NCI-H2171 treated with DMSO at 0.1 percent for 48 hours (cell line): ENCODE measurements at places on chromosomes 11 and 22.

DNA sequence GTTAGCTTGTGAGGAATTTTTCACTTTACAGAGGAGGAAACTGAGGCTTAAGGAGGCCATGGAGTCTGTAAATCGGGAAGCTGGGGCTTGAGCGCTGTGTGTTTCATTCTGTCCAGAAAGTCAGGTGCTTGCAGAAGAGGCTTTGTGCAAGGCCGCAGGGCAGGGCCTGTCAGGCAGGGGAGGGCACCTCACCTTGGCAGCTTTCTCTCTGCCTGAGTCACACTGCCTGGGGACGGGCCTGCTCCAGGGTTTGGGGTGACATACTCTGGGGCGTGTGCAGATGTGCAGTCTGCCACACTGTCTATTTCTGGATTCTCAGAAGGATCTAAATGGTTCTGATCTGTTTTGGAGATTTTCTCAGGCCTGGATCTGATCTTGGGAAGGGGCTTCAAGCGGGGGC is 8.4 kb downstream of the INCENP start:
- DNase-seq = no peak

DNA sequence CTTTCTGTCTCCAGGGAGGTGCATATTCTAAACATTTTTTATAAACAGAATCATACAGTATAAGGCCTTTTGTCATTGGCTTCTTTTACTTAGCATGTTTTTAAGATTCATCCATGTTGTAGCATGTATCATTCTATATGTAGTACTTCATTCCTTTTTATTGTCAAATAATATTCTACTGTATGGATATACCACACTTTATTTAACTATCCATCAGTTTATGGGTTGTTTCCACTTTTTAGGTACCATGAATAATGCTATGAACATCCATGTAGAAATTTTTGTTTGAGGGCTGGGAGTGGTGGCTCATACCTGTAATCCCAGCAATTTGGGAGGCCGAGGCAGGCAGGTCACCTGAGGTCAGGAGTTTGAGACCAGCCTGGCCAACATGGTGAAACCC is 73.1 kb downstream of the PHF21A start:
- no peak for DNase-seq

DNA sequence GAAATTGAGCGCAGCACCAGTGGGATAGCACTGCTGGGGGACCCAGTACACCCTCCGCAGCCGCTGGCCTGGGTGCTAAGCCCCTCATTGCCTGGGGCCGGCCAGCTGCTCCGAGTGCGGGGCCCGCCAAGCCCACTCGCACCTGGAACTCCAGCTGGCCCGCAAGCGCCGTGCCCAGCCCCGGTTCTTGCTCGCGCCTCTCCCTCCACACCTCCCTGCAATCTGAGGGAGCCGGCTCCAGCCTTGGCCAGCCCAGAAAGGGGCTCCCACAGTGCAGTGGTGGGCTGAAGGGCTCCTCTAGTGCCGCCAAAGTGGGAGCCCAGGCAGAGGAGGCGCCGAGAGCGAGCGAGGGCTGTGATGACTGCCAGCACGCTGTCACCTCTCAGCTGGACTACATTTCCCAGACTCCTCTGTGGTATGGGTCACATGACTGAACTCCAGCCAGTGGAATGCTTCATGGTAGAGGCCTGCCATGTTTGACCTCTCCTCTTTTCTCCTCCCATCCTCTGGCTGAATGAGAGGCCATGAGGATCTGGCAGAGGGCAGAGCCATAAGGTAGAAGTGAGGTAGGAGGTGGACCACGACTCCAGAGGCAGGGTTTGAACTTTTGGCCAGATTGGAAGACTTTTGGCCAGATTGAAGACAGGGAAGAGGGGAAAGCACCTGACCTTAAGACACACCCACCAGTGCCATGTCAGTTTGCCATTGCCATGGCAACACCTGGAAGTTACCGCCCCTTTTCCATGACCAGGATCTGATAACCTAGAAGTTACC is 6.2 kb downstream of the MRGPRD start:
- DNase-seq = peak; percentile 83

- DNase-seq = peak; percentile 1
These were observed 84.4 kb downstream of the MED15 start for GRCh38 chr22:20591660-20592310.

GRCh38 chr11:2990617-2991451 is 1.3 kb downstream of the NAP1L4 start:
- no peak for DNase-seq

DNA sequence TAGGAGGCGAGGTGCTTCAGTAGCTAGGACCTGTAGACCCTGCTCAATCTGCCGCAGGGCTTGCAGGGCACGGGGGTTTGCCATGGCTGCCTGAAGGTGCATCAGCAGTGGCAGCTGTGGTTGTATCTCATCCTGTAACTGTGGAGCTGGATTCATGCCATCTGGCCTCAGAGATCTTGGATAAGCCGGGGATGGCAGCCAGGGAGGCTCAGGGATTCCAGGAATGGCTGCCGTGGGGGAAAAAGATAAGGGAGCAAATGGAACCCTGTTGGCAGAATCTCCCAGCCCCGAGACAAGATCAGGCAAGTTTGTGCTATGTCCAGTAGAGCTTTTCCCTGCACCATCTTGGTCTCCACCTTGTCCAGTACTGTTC is 1.8 kb downstream of the UBQLN3 start:
- DNase-seq = no peak

- DNase-seq = no peak
These were observed 374.4 kb downstream of the NTM start for GRCh38 chr11:131744847-131745246.

GRCh38 chr22:27262361-27262760 is 539.2 kb downstream of the MN1 start:
- DNase-seq = no peak

DNA sequence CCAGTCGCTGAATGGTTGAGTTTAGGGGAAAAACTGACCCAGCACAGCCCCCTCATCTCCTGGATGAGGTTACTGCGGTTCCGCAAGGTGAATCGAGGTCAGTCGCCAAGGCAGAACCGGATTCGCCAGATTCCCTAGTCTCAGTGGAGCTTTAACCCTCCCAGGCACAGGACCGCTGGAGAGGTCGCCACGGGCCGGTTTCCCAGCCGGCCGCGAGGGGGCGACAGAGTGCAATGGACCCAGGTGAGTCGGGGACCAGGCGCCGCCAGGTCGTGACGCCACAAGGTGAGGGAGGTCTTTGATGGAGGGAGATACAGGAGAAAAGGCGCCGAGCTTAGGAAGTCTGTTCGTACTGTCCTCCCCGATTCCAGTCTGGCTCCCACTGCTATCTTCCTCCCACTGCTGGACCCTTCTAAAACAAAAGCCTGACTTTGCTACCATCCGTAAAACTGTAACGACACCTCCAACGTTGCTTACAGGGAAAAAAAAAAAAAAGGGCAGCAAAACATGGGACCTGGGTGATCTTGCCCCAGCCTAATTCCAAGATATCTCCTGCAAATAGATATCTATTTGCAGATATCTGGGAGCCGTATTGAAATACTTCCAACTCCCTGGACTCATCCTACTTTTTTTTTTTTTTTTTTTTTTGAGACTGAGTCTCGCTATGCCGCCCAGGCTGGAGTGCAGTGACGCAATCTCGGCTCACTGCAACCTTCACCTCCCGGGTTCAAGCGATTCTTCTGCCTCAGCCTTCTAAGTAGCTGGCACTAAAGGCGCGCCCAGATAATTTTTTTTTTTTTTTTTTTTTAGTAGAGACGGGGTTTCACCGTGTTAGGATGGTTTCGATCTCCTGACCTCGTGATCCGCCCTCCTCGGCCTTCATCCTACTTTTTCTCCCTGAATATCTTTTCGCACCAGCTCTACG is 1.4 kb upstream of the GGA1 start:
- peak; percentile 92 for DNase-seq

DNA sequence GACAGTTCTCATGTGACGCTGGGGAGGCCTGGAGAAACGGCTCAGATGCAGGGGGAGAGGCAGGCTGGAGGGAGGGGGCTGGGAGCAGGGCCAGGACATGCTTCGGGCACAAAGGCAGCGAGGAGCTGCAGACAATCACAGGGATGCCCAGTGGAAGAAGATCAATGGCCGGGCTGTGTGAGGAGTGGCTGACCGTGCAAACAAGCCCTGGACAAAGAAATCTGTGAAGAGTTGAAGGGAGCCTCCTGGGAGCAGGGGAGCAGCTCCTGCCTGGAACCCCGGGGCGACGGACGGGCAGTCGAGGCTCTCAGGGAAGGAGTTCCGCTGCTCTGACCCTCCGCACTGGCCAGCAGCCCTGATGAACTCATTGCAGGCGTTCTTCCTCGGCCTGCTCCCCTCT is 126.7 kb upstream of the B3GAT1 start:
- no peak for DNase-seq

DNA sequence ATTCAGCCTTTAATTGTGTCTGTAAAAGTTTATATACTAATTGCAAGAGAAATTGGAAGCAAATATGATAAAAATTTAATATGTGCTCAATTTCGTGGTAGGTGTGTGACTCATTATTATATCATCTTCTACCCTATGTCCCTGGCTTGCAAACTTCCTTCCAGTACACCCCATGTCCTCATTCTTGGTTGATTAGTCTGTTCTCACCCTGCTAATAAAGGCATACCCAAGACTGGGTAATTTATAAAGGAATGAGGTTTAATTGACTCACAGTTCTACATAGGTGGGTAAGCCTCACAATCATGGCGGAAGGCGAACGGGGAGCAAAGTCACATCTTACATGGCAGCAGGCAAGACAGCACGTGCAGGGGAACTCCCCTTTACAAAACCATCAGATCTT is 11.9 kb downstream of the MRGPRX3 start:
- DNase-seq = no peak

GRCh38 chr11:67561971-67562619 is 21.5 kb upstream of the GSTP1 start:
- no peak for DNase-seq

- DNase-seq = no peak
These were observed 13.8 kb upstream of the CASP12 start for GRCh38 chr11:104912102-104912501.

GRCh38 chr11:85922367-85922766 is 67.2 kb downstream of the CCDC83 start:
- DNase-seq = no peak

- peak; percentile 84 for DNase-seq
These were observed 54.4 kb upstream of the SYN3 start for GRCh38 chr22:33112580-33112979.

DNA sequence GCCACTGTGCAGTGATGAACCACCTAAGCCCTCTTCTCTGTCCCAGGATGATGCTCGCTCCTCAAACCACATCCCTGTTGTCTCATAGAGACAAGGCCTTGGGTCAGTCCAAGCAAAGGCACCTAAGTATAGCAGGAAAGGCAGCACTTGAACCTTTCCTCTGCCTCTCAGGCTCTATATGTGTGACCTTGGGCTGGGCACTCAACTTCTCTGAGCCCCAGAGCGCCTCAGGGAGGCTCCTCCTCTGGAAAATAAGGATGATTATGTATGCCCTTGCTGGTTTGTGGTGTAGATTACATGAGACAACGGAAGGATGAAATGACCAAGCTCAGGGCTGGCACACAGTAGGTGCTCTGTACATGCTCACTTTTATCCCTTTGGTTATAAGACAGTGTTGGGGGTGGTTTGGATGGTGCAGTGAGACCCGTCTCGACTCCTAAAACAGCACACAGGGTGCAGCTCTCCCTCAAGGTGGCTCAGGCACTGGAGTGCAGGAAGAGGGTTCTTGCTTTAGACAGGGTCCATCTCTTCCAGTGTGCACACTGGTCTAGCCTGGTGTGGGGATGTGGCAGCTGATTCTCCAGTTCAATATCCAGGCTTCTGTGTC is 40.2 kb upstream of the ACCSL start:
- no peak for DNase-seq

- no peak for DNase-seq
These were observed 514 bp downstream of the KRTAP5-9 start for GRCh38 chr11:71548716-71549151.

DNA sequence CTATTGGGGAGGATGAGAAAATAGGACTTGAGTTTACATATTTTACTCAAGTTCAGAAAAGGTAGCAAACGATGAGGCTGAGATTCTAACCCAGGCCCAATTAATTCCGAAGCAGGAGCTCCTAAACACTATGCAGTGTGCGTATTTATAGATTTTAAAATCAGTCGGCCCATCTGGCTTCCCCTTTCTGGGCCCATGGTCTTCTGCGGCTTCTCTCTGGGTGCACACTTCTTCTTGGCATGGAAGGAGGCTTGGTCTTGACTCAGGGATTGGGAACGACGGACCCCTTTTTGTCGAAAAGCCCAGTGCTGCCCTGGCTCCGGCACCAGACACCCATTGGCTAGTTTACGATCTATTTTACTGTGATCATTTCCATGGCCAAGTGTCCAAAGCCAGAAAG is 1433.8 kb downstream of the BRD1 start:
- no peak for DNase-seq

DNA sequence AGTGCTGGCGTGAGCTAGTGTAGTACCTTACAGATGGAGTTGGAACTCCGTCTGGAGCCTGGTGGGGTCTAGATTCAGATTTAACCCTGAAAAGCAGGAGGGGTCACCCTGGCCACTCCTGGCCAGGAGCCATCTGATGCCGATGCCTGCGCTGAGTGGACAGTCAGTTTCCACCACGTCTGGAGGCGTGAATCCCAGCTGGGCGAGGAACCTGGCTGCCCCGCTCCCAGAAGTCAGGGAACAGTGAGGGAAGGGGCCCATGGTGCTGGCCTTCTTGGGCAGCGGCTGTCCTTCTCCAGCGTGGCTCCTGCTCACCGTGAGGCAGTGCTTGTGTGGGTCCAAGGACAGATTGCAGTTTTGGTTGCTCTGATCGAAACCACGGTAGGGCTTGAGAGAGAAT is 76.3 kb downstream of the PARVB start:
- no peak for DNase-seq

DNA sequence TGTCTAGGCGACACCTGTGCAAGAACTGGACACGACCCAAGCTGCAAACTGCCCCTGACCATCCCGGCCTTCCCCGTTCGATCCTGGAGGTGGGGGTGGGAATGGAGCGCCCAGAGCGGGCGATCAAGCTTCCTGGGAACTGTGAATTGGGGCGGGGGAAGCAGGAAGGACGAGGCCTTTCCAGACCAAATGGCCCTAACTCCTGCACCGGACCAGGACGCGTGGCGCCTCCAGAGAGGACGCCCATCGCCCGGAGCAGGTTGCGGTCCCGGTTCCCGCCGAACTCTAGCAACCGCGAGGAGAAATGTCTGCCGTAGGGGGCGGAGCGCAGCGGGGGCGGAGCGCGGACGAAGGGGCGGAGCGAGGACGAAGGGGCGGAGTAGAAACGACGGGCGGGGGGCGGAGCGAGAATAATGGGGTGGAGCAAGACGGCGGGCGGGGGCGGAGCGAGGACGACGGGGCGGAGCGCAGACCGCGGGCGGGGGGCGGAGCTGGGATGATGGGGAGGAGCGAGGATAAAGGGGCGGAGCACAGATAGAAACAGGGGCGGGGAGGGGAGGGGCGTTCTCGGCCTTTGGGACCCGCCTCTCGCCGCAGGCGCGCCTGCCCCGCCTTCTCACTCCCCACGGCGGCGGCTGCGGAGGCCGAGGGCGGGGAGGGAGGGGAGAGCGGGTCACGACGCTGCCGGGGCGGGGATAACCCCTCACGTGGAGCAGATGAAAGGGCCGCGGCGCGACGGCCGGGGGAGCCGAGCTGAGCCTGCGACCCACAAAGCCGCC is at the start of gene ZNRF3:
Gene ZNRF3, plus strand, starts transcription at position 695 of the 779 bp plus-strand sequence. CDS start 195 bp downstream, outside the sequence.
- peak; percentile 85 for DNase-seq

GRCh38 chr22:37206841-37207821 is 5.1 kb downstream of the SSTR3 start:
- DNase-seq = no peak

- no peak for DNase-seq
These were observed 801.1 kb downstream of the TBC1D22A start for GRCh38 chr22:47563406-47564157.

- no peak for DNase-seq
These were observed 16.3 kb downstream of the HTR3A start for GRCh38 chr11:113991170-113991569.
